Activated CD4-positive, alpha-beta T cell treated with anti-CD3 and anti-CD28 coated beads for 24 hours (primary cell): ENCODE measurements at places on chromosomes 7 and 10.

DNA sequence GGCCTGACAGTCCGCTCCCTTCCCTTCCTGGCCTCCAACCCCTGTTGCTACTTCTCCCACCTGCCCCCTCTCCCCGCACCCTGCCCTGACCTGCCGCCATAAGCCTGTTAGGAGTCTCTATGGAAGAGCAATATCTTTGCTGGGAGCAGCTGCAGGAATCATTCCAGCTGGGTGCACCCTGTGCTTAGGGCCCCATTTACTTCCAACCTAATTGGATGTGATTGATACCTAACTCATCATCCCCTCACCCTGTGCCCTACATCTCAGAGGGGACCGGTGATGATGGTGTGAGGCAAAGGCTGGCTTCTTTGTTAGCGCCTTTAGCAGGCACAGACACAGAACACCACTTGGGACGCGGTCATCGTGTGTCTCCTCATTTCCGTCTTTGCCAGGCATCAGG lies 80.0 kb upstream of the FAM180A start:
- no peak for DNase-seq

- DNase-seq, result no peak
Observed at GRCh38 chr7:157556642-157556944, 219.8 kb downstream of the DNAJB6 start.

DNA sequence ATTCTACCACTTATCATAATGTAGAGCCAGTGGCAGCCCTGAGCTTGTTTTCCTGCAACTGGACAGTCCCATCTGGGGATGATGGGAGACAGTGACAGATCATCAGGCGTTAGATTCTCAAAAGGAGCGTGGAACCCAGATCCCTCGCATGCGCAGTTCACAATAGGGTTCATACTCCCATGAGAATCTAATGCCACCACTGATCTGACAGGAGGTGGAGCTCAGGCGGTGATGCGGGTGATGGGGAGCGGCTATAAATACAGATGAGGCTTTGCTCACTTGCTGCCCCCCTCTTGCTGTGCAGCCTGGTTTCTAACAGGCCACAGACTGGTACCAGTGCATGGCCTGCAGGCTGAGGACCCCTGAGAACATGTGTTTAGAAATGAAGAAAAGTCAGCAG lies 260.1 kb downstream of the CAMK1D start:
- DNase-seq, result no peak

GRCh38 chr10:128474571-128474970 lies 348.3 kb upstream of the MKI67 start:
- DNase-seq, result no peak

GRCh38 chr7:4080954-4081353 lies 601.1 kb upstream of the FOXK1 start:
- DNase-seq, result no peak

DNA sequence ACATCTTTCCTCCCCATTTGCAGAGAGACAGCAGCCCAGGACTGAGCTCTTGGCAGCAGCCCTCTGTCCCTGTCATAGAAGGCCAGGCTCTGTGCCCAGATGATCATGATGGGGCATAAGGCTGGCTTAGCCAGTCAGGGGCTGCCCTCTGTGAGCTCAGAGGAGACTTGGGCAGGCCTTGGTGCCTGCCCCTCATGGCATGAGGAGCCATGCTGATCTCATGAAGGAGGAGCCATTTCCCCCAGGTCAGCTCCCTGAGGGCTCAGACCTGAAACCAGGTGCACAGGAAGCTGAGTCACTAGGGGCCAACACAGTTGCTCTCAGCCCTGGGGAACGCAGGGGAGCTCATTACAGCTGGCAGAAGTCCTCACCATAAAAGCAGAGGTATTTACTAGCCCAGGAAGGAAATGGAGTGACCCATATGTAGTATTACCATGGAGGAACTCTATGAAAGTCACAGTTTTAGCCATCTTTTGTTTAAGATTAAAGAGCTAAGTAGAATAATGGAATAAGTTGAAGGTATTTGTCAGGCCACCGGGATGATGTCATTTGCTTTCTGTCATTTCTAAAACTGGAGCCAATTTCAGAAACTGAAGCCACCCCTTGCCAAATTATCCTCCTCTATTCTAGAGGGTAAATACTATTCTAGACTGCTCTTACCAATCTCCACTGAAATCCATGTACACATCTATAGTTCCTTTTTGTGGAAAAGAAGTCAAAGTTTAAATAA lies 362.4 kb upstream of the ZNF32 start:
- no peak for DNase-seq

GRCh38 chr7:148242294-148242821 lies 348.2 kb upstream of the C7orf33 start:
- no peak for DNase-seq

DNA sequence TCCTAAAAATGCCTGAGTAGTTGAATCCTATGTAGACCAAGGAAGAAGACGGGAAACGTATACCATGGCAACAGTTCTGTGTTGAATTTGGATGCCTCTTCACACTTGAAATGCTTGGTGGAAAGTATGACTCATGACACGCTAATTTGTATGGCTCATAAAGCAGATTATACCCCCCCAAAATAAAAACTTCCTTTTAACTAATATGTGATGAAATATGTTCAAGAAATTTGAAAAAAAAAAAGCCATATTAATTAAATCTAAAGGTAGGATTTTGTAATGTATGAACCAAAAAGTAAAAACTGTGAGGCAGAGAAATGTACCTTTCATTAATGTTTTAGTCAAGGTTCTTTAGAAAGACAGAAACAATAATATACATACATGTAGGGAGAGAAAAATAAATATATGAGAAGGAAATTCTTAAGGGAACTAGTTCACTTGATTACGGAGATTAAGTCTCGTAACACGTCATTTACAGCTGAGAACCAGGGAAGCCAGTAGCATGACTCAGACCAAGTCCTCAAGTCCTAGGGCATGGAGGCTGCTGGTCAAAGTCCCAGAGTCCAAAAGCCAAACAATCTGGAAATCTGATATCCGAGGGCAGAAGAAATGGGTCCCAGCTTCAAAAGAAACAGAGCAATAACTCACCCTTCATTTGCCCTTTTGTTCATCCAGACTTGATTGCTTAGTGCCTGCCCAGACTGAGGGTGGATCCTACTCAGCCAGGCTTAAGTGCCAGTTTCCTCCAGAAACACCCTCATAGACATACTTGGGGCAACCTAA lies 485.1 kb downstream of the SEMA3D start:
- DNase-seq, result no peak

DNA sequence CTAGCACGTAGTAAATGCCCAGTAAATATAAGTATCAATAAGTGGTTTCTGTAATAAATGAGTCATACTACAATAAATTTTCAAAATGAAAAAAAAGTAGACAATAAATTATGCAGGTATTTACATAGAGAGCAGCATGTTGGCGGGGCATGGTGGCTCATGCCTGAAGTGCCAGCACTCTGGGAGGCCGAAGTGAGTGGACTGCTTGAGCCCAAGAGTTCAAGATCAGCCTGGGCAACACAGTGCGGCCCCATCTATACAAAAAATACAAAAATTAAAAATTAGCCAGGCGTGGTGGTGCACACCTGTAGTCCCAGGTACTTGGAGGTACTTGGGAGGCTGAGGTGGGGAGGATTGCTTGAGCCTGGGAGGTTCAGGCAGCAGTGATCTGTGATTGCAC lies 509.3 kb upstream of the KLF6 start:
- no peak for DNase-seq

DNA sequence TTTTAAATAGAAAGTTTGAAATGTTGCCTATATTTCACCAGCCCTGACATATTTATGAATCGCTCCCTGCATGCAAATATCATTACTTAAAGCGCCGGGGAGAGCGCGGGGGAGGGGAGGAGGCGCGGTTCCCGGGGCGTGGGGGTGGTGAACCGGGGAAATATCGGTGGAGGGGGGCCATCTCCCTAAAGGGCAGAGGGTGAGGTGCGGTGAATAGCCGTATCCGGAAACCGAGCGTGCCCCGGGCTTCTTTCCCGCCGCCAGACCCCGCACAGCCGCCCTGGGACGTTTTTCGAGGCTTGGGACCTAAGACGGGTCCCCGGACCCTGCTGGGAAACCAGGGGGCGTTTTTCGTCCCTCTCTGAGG lies 6.9 kb upstream of the ZNF503 start:
- DNase-seq, result no peak

DNA sequence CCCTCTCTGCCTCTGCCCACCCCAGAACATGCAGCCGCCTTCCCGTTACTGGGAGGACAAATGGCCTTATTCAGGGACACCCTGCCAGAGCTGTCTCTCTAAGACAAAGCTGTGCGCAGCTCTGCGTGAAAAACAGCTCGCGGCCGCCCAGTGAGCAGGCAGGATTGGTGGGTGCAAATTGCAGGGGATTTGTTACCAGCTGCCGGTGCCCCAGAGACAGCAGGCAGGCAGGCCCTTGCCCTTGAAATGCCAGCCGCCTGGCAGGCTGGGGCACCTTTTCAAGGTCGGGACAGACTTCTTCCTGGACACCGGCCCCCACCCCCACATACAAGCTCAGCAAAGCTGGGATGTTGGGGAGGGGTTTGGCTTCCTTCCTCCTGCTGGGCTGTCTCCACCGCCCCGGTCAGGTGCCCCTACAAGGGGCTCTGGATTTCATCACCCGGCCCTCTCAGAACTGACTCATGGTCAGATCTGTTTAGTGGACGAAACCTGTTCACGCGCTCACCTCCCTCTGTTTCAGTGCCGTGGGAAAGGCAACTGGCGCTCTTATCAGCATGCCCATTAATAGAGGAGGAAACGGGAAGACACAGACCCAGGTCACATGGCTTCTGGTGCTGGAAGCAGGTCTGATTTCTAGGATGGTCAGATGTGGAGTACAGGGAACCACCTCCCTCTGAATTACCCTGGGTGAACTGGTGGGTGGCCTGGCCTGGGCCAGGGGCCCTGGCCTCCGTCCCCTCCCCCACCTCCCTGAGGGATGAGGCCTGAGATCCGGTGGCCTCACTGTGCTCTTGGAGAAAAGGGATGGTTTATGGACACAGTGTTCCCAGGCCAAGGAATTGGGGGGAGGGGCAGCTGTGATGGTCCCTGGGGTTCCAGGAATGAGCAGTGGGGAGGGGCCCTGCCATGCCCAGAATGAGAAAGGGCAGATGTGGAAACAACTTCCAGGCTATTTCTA lies 123.9 kb upstream of the PPIF start:
- DNase-seq, result no peak

DNA sequence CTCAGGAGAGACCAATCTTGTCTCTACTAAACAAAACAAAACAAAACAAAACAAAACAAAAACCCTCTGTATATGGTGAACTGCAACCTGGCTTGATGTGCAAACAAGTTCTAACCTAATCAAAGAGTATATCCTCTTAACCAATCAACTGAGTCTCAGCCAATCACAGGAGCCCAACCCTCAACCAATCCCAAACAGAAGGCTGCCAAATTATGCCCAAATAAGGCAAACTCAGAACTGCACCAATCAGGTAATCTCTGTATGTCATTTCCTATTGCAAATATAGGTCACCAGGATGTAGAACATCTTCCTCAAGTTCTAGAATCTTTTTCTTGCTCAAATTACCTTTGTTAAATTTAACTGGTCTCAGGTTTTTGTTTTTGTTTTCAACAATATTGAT lies 5.2 kb downstream of the FAM133B start:
- DNase-seq, result no peak

DNA sequence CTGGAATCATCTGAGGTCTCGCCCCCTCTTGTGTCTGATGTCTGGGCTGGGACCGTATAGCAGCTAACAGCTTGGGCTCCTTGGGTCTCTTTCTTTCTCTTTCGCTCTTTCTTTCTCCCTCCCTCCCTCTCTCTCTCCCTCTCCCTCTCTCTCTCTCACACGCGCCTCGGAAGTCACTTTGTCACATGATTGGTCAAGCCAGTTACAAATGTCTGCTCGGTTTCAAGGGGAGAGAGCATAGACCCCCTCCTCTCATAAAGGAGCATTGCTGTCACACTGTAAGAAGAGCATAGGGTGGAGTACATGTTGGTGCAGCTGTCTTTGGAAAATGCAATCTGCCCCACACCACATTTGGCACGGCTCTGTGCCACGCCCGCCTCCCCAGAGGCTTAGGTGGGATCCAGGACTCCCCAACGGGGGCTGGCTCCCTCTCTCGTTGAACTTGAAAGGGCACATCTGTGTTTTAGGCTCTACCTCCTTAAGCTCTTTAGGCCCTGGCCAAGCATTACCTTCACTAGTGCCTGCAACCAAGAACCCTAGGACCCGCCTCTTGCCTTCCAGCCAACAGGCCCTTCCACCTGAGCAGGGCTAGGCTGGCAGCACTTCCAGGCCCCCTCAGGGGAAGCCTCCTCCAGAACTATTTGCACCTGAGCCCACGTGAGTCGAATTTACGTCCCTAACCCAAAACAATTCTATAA lies 61.9 kb upstream of the CACUL1 start:
- no peak for DNase-seq

- DNase-seq, result no peak
Observed at GRCh38 chr10:29877793-29878491, 181.4 kb downstream of the JCAD start.

DNA sequence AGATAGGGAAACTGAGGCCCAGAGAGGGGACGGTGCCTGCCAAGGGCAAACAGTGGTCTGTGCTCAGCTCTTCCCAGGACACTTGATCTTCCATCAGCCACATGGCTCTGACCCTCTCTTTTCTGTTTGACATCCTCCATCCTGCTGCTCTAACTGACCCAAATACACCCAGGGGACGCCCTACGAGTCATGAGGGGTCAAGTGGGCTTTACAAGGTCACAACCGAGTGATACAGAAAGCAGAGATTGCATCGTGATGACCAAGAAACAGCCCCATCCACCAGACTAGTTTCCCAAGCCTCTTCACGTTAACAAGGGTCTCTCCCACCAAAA lies 131.2 kb upstream of the UNC5B start:
- no peak for DNase-seq

DNA sequence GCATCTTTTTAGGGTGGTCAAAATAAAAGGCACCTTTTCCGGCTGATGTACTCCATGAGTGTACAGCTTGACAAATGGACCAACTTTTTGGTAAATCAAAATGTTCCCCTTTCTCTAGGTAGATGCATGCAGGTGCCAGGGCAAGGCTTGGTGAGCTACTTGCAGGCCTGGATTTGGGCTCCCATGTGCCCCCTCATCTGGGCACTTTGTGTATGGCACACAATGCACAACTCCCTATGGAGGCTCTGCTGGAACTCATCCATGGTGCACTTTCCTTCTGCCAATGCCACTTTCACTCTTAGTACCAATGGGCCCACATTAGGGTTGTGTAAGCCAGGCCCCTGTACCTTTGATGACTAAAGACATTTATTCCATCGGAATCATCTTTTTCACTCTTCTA lies 300.8 kb downstream of the SDHAF3 start:
- no peak for DNase-seq

- no peak for DNase-seq
Observed at GRCh38 chr7:71329030-71329660, 197.2 kb downstream of the GALNT17 start.

DNA sequence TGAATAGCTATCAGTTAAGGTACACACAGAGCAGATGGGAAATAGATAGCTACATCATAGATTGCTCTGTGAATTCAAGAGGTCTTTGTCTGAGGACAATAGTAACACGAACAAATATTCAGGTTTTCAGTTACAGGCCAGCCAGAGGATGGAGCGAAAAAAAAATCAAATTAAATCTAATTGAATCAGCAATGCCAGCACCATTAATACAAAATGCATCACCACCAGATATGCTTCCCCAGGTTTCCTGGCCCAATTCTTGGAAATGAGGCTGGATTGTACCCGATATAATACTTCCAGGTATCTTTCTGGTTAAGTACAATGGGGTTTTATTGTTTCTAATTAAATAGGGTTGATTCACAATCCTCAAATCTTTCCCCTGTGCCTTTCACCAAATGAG lies 975.8 kb upstream of the AUTS2 start:
- DNase-seq, result no peak
